ENCODE measurements at places on chromosomes 4 and X. TPM values are rescaled to one million over a fixed set of nuclear protein-coding genes. Genes with fewer than 3 reads are reported as not detected.

Gene SPATA18
- 2.5 TPM for total RNA-seq

Gene PGM2
- 15.6 TPM for total RNA-seq

Gene PRDM8
- total RNA-seq, result 0.73 TPM

Gene USP26
- total RNA-seq, result not detected

Gene NAA11
- total RNA-seq, result not detected

Gene TREX2
- 0.19 TPM for total RNA-seq
